ENCODE measurements at places on chromosomes 5 and 9.

GRCh38 chr5:149143470-149143869, 2.2 kb downstream of the ABLIM3 start:
- DNase-seq: no peak

- DNase-seq: no peak
Measured at GRCh38 chr9:120917929-120918762, 8.4 kb downstream of the TRAF1 start.

DNA sequence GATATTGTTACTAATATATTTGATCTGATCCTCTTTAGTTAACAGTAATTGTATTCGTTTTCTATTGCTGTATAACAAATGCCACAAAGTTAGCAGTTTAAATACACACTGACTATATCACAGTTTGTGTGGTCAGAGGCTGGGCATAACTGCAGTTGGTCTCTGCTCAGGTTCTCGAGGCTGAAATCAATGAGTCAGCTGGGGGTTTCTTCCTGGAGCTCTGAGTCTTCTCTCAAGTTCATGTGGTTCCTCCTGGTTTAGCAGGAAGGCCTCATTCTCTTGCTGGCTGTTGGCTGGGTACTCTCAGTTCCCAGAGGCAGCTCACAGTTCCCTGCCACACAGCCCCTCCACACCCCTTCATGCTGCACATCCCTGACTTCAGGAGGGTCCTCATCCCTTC, 20.7 kb downstream of the COL23A1 start:
- no peak for DNase-seq

- no peak for DNase-seq
Measured at GRCh38 chr5:14109771-14110170, 33.4 kb upstream of the TRIO start.

DNA sequence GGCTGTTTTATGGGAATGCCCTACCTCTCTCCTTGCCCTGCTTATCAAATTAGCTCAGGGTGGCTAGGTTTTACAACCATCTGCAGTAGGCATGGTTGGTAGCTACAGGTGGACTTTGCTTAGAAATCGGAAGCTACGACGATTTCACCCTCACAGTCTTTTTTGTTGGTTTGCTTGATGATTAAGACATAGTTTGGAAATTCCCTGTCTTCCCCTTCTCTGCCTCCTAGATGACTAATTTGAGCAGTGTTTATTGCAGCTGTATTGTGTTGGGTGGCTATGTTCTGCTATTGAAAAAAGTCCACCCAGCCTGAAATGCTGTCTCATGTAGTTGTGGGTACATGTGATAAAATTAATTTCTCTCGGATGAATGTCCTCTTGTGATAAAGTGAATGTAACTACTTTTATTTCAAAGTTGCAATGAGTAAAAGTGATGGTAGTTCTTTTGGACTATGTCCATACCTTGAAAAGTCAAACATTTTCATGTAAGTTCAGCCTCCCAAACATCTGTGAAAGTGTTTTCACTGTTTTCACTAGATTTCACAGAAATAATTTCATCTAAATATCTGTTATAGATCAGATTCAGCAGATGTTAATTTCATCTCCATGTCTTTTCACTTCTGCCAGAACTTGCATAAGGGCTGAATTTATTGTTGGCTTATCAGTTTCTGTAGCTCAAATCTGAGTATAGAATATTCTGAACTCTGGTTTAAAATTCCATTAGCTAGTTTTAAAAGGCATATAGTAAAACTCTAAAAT, 37.3 kb upstream of the FYB1 start:
- DNase-seq: no peak

DNA sequence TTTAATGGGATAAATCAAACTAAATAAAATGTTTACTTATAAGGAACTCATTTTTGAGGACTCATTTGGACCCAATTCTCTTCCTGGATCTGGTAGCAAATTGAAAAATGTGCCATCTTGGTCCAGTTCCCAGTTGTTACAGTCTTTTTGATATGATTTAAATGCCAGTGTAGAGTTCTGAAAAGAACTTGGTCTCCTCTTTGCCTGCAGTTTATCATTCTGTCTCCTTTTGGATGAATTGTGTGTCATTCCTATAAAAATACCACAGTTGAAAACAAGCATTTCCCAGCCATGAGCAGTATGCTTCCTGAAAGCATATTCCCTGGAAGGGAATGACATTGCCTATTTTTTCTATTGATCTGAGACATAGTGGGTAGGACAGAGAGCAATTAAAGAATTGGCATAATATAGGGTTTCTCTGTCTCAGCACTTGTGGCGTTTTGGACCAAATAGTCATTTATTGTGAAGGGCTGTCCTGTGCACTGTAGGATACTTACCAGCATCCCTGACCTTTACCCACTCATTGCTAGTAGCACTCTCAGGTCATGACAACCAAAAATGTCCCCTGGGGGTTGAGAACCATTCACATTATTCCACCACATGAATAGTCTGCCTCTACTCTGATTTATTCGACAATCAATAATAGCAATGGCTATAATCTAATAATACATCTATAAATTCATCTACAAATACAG, 181.8 kb downstream of the NXNL2 start:
- DNase-seq: no peak

- DNase-seq: peak; percentile 60
Measured at GRCh38 chr5:66807743-66808142, 211.6 kb downstream of the MAST4 start.

- DNase-seq: no peak
Measured at GRCh38 chr5:1886846-1887587, 4.3 kb upstream of the IRX4 start.

- DNase-seq: no peak
Measured at GRCh38 chr9:115364991-115365390, 247.0 kb upstream of the TNC start.

DNA sequence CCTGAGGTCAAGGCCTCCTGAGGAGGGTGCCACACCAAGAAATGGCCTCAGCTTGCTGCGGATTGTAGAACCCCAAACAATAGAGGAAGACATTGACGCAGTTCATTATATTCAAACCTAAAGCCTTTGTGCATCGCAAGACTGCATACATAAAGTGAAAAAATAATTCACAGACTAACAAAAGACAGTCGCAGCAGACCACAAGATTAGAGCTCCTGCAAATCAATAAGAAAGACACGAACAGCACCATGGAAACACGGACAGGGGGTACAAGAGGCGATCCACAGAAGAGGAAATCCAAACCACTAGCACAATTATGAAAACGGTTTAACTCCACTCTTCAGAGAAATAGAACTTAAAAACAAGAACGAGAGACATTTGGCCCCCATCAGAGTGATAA, 10.0 kb upstream of the TCOF1 start:
- no peak for DNase-seq

DNA sequence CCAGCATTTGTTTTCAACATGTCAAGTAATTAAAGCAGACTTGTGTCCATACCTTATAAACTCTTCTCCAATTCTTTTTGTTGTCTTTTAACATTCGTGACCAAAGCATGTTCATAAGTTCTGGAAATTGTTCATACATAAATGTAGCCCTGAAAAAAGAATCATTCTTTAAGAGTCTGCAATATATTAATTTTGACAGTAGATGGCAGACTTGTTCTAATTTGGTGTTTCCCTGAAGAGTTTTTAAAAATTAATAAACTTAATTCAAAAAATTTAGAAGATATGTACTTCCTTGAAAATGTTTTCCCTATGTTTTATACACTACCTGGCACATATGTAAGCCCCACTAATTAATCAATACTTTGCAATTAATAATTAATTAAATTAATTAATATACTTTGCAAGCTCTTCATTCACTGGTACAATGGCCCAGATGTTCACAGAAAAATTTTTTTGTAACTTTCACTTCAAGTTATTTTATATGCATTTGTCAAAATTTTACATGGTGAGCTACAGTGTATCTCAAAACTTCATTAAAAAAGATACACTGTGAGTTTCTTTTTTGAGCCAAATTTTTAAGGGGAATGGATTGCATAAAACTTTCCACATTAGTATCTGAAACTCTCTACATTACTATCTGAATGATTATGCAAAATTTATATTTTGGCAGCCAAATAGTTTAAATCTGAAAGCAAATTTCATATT, 42.1 kb downstream of the CLINT1 start:
- DNase-seq: no peak

All from putamen (tissue), 1 donor.